ENCODE measurements at places on chromosomes 2 and 18.

DNA sequence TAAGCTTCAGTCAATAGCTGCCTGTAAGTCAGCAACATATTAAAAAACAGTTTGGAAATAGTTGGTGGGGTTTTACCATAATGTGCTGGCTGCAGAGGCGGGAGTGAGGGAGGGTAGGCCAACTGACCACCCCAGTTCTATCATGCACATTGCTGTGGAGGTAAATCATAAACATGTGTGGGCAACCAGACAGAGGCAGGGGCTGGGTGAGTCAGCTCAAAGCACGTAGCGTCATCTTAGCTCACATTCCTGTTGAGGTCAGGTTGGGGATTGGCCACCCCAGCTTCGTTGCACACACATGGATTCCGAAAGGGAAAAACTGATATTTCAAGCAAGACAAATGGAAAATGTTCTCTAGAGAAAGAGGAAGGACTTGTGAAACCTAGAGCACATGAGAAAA is 19.5 kb downstream of the GPR45 start:
- DNase-seq: no peak

GRCh38 chr2:160044728-160045127 is 17.7 kb downstream of the PLA2R1 start:
- DNase-seq: no peak

DNA sequence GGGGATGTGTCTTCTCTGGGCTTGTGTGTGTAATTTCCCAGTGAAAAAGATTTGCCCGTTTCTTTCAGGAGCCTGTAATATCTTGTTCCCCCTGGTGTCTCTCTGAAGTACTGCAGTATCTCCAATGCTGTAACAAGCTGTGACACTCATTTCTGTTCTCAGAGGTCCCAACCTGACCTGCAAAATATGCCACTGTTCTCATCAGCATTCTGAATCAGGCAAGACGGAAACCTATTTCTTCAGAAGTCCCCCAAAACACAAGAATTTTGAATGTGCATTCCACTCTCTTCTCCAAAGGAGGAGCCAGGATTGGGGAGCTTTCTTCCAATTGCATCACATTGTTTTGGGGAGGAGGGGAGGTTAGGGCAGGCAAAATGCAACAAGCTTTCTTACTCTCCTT is 77.0 kb upstream of the CNGA3 start:
- peak; percentile 38 for DNase-seq

GRCh38 chr2:72145658-72146329 is 1.9 kb downstream of the CYP26B1 start:
- no peak for DNase-seq

- DNase-seq: no peak
These were observed 793.9 kb downstream of the SUCLG1 start for GRCh38 chr2:83665154-83665553.

DNA sequence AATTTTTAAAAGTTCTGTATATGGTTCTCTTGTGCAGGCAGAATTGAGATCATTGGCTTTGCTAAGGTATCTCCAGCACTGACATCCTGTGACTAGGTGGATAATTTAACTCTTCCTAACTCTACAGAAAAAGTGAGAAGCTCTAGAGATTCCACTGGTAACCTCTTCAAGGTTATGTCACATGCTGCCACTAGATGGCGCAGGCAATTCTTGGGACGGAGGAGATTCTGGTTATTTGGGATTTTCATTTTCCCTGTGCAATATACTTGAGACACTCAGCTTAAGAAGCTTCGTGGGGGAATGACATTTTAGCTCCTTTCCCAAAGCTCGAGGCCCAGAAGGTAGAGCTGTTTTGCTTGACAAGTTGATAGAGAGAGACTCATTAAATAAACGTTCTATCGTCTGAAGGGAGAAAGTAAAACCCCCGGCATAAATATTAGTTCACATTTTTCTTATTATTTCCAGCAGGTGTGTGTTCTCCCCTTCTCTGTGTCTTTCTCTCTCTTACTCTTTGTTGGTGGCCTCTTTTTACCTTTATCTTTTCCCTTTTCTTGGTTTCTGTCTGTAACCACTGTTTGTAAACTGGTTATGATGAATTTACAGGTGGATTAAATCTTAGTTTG is 26.6 kb upstream of the LANCL1 start:
- DNase-seq: peak; percentile 42

DNA sequence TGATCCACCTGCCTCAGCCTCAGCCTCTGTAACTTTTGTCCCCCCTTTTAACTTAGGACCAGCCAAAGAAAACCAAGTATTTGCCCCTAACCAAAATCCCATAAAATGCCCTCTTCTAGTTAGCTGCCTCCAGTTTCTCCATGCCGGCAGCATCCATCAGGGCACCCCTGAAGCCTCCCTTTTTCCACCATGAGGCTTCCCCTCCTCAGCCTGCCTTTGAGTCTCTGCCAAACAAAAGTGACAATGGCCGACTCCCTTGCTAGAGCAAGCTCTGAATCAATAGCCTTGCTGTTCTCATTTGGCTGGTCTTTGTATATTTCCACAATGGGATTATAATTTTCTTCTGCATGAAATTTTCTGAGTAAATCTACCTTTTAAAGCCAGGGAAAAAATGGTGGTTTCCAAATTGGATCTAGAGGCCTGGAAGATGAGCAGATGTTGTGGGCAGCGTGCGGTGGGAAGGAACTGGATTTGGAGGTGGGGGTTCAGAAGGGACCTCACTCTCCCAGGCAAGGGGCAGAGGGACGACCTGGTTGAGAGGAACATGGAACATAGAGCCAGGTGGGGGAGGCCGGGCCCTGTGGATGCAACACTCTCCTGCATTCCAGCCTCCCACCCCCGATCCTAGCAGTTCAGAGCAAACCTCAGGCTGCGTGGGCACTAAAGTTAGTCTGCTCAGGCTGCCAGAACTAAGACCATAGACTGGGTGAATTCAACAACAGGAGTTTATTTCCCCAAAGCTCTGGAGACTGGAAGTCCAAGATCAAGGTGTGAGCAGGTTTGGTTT is 80.6 kb downstream of the HS6ST1 start:
- no peak for DNase-seq

- DNase-seq: no peak
These were observed 160.6 kb downstream of the METTL4 start for GRCh38 chr18:2410688-2411087.

- no peak for DNase-seq
These were observed 152.6 kb downstream of the COL6A3 start for GRCh38 chr2:237261327-237261726.
